Esophagus squamous epithelium (tissue), 5 donors: ENCODE measurements at places on chromosomes 5 and 9.

GRCh38 chr5:41795125-41795524, 75.1 kb downstream of the OXCT1 start:
- peaks cover 55% of the 10 kb centered on the region for H3K36me3 ChIP-seq
- H3K27ac ChIP-seq = no peak overlapping the region
- no peak for DNase-seq
- no peaks in the 10 kb centered on the region for H3K27me3 ChIP-seq

- peaks cover 8% of the 10 kb centered on the region for H3K36me3 ChIP-seq
- peak overlapping the region; percentile 23 for H3K27ac ChIP-seq
- DNase-seq = no peak
- no peak overlapping the region for H3K4me3 ChIP-seq
- peaks cover 63% of the 10 kb centered on the region for H3K4me1 ChIP-seq
These were observed 64.3 kb downstream of the RXRA start for GRCh38 chr9:134390537-134390936.

DNA sequence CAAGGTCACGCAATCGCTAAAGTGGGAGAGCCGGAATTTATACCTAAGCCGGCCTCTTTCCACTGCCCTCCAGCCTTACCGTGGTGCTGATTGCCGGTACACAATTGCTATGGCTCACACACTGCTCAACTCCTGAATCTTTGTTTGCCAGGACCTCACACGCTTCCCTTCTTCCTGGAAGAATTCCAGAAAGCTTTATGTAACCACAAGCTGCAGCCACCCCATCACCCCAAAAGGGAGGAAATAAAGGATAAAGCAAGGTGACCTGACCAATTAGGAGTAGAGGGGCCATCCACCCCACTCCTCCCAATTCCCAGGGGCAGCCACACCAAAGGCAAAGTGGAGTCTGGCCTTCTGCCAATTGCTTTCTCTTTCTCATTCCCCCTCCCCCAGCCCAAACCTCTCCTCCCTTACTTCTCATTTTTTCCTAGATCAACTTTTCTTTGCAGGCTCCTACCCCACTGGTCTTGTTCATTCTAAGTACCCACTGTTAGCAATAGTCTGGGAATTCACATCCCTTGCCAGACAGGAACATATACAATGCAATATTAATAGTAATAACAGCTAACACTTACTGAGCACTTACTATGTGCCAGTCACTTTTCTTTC, 18.0 kb upstream of the CDC23 start:
- H3K27me3 ChIP-seq = no peaks in the 10 kb centered on the region
- no peak overlapping the region for H3K4me3 ChIP-seq

GRCh38 chr9:124182741-124183140, 75.0 kb upstream of the NEK6 start:
- peaks cover 66% of the 10 kb centered on the region for H3K27me3 ChIP-seq
- DNase-seq = no peak
- H3K4me3 ChIP-seq = no peak overlapping the region
- no peak overlapping the region for H3K27ac ChIP-seq
- no peaks in the 10 kb centered on the region for H3K36me3 ChIP-seq

GRCh38 chr5:127498548-127498947, 18.9 kb upstream of the PRRC1 start:
- H3K36me3 ChIP-seq = no peaks in the 10 kb centered on the region
- no peaks in the 10 kb centered on the region for H3K4me1 ChIP-seq
- no peak for DNase-seq
- H3K27me3 ChIP-seq = no peaks in the 10 kb centered on the region

DNA sequence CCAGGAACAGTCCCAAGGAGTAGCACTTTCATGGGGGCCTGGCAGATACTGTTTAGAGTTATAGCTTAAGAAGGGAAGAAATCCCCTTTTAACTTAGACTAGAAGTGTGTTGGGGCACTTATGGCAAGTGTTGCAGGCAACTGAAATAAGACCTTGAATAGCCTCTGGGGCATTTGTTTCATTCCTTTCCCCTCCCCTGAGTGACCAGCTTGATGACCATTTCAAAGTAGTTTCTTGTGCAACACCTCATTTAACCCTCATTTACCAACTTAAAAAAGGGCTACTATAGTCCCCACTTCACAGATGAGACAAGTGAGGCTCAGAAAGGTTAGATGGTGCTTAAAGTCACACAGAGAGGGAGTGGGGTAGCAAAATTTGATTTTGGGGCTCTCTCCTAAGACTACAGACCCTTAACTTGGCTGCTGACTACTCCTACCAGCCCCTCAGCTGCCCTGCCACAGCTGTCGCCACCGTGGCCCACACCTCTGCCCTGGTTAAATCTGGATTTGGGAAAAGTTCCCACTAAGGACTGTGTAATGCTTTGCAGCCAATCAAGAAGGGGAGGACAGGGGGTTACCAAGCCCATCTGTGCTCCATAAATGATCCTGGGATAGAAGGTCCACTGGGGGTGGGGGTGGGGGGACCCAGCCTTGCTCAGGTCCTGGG, 5.5 kb downstream of the PDLIM4 start:
- no peaks in the 10 kb centered on the region for H3K27me3 ChIP-seq
- peaks cover 12% of the 10 kb centered on the region for H3K36me3 ChIP-seq
- peaks cover 98% of the 10 kb centered on the region for H3K4me1 ChIP-seq

DNA sequence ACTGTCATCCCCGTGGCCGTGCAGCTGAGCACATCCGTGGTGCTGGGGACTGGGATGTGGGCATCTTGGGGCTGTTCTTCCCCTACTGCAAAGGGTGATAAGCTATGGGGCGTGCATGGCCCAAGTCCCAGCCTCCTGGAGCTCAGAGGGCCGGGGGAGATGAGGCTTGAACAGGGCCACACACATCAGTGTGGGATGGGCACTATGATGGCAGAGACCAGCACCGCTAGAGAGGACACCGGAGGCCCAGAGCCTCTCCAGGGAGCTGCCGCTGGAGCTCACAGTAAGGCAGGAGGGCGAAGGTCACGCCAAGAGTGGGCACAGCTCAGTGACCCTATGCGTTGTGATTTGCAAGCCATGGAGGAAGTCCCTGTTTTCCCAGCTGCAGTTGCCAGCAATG, 63.5 kb downstream of the OLFM1 start:
- H3K27me3 ChIP-seq = no peaks in the 10 kb centered on the region
- H3K36me3 ChIP-seq = no peaks in the 10 kb centered on the region
- no peak for DNase-seq
- no peak overlapping the region for H3K27ac ChIP-seq
- no peak overlapping the region for H3K4me3 ChIP-seq

DNA sequence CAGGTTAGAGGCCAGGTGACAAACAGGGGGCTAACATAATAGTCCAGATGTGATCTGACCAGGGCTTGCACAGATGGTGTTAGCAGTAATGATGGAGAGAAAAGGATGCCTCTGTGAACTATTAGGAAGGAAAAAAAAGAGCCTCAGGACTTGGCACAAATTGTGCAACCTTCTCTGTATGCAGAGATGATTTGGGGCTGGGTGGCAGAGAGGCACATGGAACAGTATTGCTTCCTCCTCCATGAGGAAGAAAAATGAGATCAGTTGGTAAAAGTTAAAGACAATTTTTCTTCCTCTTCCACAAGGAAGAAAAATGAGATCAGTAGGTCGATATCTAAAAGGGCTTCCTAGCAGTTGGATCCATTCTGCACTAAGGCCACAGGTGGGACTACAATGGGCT, 13.9 kb upstream of the ANXA6 start:
- DNase-seq = no peak
- H3K4me3 ChIP-seq = no peak overlapping the region
- no peaks in the 10 kb centered on the region for H3K27me3 ChIP-seq
- no peaks in the 10 kb centered on the region for H3K36me3 ChIP-seq
- no peak overlapping the region for H3K27ac ChIP-seq

DNA sequence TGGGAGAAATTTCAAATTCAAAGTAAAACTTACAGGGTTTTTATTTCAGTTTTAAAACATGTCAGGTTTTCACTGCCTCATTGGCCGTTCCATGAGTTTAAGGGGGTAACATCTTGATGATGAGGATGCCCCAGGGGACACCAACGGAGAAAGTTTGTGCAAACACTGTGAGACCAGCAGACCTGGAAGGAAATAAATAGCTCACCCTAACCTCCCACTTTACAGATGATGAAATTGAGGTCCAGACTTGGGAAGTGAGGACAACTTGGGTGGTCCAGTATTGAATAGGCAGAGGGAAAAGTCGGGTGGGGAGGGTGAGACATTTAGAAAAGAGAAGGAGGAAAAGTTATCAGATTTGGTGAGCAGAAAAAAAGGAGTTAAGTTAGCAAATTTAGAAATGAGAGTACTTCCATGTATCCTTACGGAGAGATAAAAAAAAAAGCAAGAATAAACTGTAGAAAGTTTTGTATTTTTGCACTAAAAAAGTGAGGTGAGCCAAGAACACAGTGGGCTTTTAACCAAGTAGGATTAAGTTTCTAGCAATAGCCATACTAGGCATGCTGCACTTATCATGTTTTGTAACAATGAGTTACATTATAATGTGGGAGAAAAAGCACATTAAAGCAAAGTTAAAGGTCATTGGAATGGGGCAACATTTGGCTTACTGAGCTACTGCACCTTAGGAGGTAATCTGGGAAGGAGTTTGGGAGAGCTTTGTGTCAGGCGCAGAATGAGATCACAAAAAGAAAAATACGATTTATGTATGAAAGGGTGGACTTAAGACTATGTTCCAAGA, 125.1 kb downstream of the GAS1 start:
- no peak overlapping the region for H3K27ac ChIP-seq
- H3K4me3 ChIP-seq = no peak overlapping the region
- H3K4me1 ChIP-seq = no peaks in the 10 kb centered on the region
- no peaks in the 10 kb centered on the region for H3K36me3 ChIP-seq

DNA sequence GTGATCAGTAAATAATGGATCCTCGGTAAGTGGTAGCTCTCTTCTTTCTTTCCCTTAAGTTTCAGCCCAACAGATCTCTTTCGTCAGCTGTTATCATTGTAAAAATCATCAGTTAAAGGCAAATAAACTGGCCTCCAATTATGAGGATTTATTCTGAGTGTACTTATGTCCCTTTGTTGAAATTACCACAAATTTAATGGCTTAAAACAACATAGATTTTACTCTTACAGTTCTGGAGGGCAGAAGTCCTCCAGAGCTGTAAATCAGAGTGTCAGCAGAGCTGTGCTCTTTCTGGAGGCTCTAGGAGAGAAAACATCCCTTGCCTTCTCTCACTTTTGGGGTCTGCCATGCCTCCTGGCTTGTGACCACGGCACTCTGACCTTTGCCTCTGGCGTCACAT, 104.6 kb downstream of the INSYN2B start:
- peak overlapping the region; percentile 71 for H3K27ac ChIP-seq
- no peaks in the 10 kb centered on the region for H3K36me3 ChIP-seq
- DNase-seq = no peak
- H3K4me3 ChIP-seq = no peak overlapping the region
- no peaks in the 10 kb centered on the region for H3K27me3 ChIP-seq

DNA sequence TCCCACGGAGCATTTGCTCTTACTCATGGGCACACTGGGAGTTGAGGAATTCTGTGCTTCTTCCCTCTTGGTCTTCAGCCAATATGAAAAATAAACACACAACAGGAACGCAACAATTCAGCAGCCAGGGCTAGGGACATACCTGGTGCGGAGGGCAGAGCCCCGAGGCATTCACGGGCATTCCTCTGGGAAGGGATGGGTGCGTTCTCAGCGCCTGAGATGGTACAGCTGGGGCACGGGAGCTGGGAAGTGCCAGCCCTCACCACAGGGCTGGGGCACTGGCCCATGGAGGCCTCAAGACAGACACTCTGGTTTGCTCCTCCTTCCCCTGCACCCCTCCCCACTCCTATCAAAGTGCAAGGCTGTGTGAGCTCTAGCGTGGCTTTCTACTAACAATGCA, 2.1 kb downstream of the SLC6A3 start:
- no peak overlapping the region for H3K27ac ChIP-seq
- H3K4me3 ChIP-seq = no peak overlapping the region
- peaks cover 26% of the 10 kb centered on the region for H3K4me1 ChIP-seq
- no peaks in the 10 kb centered on the region for H3K36me3 ChIP-seq
- no peak for DNase-seq

DNA sequence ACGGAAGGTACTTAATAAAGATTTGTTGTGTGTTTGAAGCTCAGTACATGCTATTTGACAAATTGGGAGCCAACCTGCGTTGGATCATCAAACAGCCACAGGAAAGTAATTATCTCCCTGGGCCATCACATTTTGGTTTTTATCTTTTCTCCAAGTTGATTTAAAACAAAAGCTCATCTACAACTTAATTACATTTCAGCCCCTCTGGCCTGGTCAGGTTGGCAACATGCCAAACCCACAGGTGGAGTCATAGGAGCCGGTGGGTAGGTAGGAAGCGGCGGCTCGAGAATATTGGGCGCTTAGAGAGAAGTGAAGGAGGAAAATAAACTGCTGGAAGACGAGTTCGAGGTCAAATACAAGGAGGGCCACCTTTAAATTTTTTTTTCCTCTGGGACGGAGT, 64.9 kb upstream of the FANCC start:
- H3K27me3 ChIP-seq = peaks cover 14% of the 10 kb centered on the region
- no peak overlapping the region for H3K27ac ChIP-seq
- H3K4me1 ChIP-seq = no peaks in the 10 kb centered on the region
- H3K4me3 ChIP-seq = no peak overlapping the region
- no peaks in the 10 kb centered on the region for H3K36me3 ChIP-seq
